ENCODE measurements at places on chromosomes 16 and 17. TPM values are rescaled to one million over a fixed set of nuclear protein-coding genes. Genes with fewer than 3 reads are reported as not detected.

The DDX28 gene
- 15.3 TPM for total RNA-seq

The TMEM92 gene
- total RNA-seq = not detected

The TLCD2 gene
- total RNA-seq = 5.3 TPM

The AOC3 gene
- total RNA-seq = 0.22 TPM

The RNF222 gene
- total RNA-seq = not detected

The IKZF3 gene
- not detected for total RNA-seq

The BRD7 gene
- 38.3 TPM for total RNA-seq

The NOTUM gene
- total RNA-seq = 0.66 TPM

The ERI2 gene
- 10.9 TPM for total RNA-seq

The NACA2 gene
- total RNA-seq = not detected

The GAST gene
- total RNA-seq = not detected

The CDRT15 gene
- total RNA-seq = not detected

The GPR142 gene
- total RNA-seq = not detected

The PRR15L gene
- total RNA-seq = not detected

The C1QTNF8 gene
- not detected for total RNA-seq

The TBX2 gene
- 42.5 TPM for total RNA-seq

The RGS11 gene
- 2.4 TPM for total RNA-seq

The CUEDC1 gene
- 12.5 TPM for total RNA-seq

The ADCY9 gene
- total RNA-seq = 131 TPM

The KCNJ2 gene
- total RNA-seq = 2.9 TPM

The EVI2A gene
- total RNA-seq = 1.9 TPM

The KRTAP3-1 gene
- total RNA-seq = not detected

The PABPN1L gene
- not detected for total RNA-seq

The TRAF7 gene
- 72.4 TPM for total RNA-seq

The EMP2 gene
- 27.1 TPM for total RNA-seq

The TPSG1 gene
- not detected for total RNA-seq

The ACAP1 gene
- total RNA-seq = not detected

The KRTAP4-1 gene
- total RNA-seq = not detected

The TP53TG3C gene
- 0.29 TPM for total RNA-seq

The SLC38A8 gene
- not detected for total RNA-seq

The DNAI2 gene
- total RNA-seq = not detected

The ZFPM1 gene
- total RNA-seq = 4.4 TPM

The GGNBP2 gene
- total RNA-seq = 67.6 TPM

The HP gene
- total RNA-seq = not detected

The RNF112 gene
- total RNA-seq = 0.22 TPM

The PERCC1 gene
- total RNA-seq = not detected

The KRT33B gene
- total RNA-seq = not detected

The CDC6 gene
- total RNA-seq = 33.7 TPM

The TP53TG3 gene
- not detected for total RNA-seq

The CX3CL1 gene
- total RNA-seq = 0.57 TPM

The KRTAP1-3 gene
- not detected for total RNA-seq

The RPH3AL gene
- total RNA-seq = 3.1 TPM

The KRT40 gene
- 0.14 TPM for total RNA-seq

The C16orf82 gene
- total RNA-seq = not detected

The LITAFD gene
- not detected for total RNA-seq

The SPHK1 gene
- total RNA-seq = 205 TPM

The TCAP gene
- not detected for total RNA-seq

The DPEP3 gene
- not detected for total RNA-seq

The EDC4 gene
- total RNA-seq = 85.3 TPM

The STX4 gene
- total RNA-seq = 42.5 TPM

The ZFHX3 gene
- 6.8 TPM for total RNA-seq

The CDK3 gene
- 0.66 TPM for total RNA-seq

The SETD1A gene
- total RNA-seq = 5.0 TPM

The JUP gene
- 241 TPM for total RNA-seq

The MYH8 gene
- not detected for total RNA-seq
